ENCODE measurements at places on chromosomes 2 and 18.

DNA sequence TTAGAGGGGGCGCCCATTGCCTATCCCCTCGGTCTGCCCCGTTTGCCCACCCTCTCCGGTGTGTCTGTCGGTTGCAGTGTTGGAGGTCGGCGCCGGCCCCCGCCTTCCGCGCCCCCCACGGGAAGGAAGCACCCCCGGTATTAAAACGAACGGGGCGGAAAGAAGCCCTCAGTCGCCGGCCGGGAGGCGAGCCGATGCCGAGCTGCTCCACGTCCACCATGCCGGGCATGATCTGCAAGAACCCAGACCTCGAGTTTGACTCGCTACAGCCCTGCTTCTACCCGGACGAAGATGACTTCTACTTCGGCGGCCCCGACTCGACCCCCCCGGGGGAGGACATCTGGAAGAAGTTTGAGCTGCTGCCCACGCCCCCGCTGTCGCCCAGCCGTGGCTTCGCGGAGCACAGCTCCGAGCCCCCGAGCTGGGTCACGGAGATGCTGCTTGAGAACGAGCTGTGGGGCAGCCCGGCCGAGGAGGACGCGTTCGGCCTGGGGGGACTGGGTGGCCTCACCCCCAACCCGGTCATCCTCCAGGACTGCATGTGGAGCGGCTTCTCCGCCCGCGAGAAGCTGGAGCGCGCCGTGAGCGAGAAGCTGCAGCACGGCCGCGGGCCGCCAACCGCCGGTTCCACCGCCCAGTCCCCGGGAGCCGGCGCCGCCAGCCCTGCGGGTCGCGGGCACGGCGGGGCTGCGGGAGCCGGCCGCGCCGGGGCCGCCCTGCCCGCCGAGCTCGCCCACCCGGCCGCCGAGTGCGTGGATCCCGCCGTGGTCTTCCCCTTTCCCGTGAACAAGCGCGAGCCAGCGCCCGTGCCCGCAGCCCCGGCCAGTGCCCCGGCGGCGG is 1.7 kb downstream of the MYCN start:
- H3K4me3 ChIP-seq, result peak overlapping the region; percentile 29
- no peaks in the 10 kb centered on the region for H3K36me3 ChIP-seq
- DNase-seq, result no peak
- H3K27ac ChIP-seq, result no peak overlapping the region
- peaks cover 5% of the 10 kb centered on the region for H3K4me1 ChIP-seq

DNA sequence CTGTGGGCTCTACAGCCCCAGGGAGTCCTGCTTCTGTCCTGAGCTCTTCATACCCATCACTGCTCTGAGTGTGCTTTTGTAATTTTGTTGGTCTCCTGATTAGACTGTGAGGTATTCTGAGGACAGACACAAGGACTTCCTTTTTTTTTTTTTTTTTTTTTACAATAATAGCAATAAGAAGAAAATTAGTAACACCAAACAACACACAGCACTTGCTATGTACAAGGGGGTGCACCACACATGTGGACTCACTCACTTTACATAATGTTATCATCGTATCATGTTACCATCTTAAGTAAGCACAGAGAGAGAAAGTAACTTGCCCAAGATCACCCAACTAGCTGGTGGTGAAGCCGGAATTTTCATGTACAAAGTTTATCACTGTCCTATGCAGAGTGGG is 34.6 kb downstream of the MBP start:
- H3K27ac ChIP-seq, result no peak overlapping the region
- H3K27me3 ChIP-seq, result no peaks in the 10 kb centered on the region
- H3K36me3 ChIP-seq, result peaks cover 6% of the 10 kb centered on the region

GRCh38 chr2:216391401-216391800 is 19.1 kb upstream of the MARCHF4 start:
- peaks cover 8% of the 10 kb centered on the region for H3K4me1 ChIP-seq
- no peak overlapping the region for H3K4me3 ChIP-seq
- no peak overlapping the region for H3K27ac ChIP-seq

- no peak for DNase-seq
- H3K36me3 ChIP-seq, result peaks cover 2% of the 10 kb centered on the region
- H3K27me3 ChIP-seq, result peaks cover 3% of the 10 kb centered on the region
Measured at GRCh38 chr2:59223742-59224141, 982.6 kb upstream of the FANCL start.

DNA sequence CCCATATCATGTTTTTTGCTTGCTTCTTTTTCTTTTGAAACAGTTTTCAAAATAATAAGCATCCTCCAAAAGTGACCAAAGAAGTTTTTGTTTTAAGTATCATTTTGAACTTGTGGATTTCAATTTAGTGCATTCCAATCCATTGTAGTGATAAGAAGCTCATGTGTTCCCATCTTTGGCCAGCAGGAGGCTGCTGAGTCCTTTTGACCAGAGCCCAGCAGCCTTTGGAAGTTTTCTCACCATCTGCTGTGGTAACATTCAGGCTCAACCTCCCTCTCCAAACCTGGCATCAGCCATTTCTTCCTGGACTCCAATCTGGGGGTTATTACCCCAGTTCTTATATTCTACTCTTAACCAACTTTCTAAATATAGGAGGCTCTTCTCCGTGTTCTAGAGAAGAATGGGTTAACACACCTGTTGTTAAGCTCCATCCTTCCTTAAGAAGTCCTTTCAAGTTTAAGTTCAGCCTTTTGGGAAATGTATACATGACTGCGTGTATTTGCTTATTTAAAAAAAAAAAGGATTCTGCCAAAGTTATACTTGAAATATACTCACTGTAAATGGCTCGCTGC is 39.0 kb upstream of the MAL start:
- H3K27ac ChIP-seq, result no peak overlapping the region
- no peak for DNase-seq
- no peak overlapping the region for H3K4me3 ChIP-seq

DNA sequence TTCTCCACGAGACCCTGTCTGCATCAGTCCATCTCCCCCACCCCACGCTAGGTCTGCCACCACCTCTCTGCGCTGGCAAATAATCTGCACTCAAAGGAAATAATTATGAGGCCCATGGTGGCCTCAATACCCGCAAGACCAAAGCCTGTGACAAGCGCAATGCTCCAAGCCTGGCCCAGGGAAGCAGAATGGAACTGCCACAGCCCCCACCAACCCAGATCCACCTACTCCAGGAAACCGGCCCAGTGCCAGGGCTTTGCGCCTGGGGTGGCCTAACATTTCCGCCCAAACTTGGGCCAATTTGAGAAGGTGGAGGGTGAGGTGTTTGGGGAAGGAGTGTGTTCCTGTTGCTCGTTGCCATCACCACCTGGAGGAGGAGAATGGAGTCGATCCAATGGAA is 26.0 kb upstream of the ATOH8 start:
- H3K4me3 ChIP-seq, result no peak overlapping the region
- H3K27ac ChIP-seq, result no peak overlapping the region
- H3K4me1 ChIP-seq, result no peaks in the 10 kb centered on the region
- no peaks in the 10 kb centered on the region for H3K36me3 ChIP-seq

DNA sequence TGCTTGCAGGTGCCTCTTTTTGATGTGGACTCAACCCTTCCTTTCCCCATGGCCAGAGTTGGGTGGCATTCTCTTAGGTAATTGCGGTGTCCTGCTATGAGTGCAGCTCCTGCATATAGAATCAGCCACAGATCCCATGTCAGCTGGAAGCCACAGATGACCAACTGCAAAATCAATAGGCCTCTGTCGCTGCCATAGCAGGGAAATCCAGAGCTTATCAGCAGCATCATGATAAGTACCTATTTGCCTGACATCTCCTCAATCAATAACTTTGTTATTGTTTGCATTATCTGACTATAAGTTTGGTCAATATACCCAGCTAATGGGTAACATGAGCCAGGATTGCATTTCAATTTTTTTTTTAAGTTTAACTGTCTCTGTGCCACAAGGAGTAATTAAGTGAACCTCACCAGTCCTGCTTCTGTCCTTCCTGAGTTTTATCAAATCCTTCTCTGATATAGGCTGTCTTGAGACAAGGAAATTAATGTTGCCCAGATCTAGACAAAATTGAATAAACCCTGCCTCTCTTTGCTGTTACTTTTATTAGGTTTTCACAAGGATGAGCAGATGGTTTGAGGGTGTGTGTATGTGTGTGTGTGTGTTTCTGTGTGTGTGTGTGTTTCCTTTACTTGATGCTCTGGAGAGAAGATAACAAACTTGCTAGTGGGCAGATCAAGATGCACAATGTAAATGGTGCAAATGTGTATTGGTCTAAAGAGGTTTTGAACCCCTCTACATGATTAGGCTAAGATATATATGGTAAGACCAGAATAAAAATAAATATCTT is 59.6 kb upstream of the CREB1 start:
- DNase-seq, result no peak
- peaks cover 3% of the 10 kb centered on the region for H3K4me1 ChIP-seq
- H3K27ac ChIP-seq, result peak overlapping the region; percentile 5
- no peaks in the 10 kb centered on the region for H3K36me3 ChIP-seq
- no peak overlapping the region for H3K4me3 ChIP-seq
- no peaks in the 10 kb centered on the region for H3K27me3 ChIP-seq

GRCh38 chr18:48946329-48946835 is 4.4 kb downstream of the SMAD7 start:
- no peaks in the 10 kb centered on the region for H3K36me3 ChIP-seq
- no peak for DNase-seq
- no peaks in the 10 kb centered on the region for H3K27me3 ChIP-seq
- H3K4me1 ChIP-seq, result peaks cover 29% of the 10 kb centered on the region
- peak overlapping the region; percentile 90 for H3K27ac ChIP-seq

GRCh38 chr2:203694191-203694590 is 12.2 kb upstream of the CD28 start:
- H3K4me3 ChIP-seq, result no peak overlapping the region
- H3K36me3 ChIP-seq, result no peaks in the 10 kb centered on the region
- H3K27me3 ChIP-seq, result peaks cover 44% of the 10 kb centered on the region

DNA sequence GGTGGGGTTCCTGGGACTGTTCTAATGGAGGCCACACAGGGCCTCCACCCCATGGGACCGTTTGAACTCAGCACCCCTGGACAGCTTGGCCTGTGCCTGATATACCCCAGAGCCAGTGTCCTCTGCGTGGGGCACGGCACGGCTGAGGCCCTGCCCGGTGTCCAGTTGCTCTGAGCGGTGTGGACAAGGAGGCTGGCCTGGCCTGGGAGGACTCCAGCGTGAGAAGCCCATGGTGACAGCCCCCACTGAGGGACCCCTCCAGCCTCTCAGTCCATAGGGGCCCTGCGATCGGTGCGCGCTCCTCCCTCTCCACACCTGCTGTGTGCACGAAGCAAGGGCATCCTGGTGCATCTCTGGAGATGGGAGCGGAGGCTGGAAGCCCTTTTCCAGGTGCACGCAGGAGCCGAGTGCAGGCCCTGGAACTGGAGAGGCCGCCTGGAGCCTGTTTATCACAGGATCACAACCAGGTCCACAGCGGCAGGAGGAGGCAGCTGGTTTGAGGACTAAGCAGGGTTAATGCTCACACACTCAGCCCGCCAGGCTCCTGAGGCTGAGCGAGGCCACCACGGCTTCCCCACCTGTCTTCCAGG is 120.2 kb downstream of the PTGR3 start:
- H3K27ac ChIP-seq, result no peak overlapping the region
- no peaks in the 10 kb centered on the region for H3K27me3 ChIP-seq
- no peaks in the 10 kb centered on the region for H3K36me3 ChIP-seq
- no peak overlapping the region for H3K4me3 ChIP-seq
- H3K4me1 ChIP-seq, result no peaks in the 10 kb centered on the region

- peaks cover 8% of the 10 kb centered on the region for H3K27me3 ChIP-seq
- H3K4me1 ChIP-seq, result peaks cover 3% of the 10 kb centered on the region
- DNase-seq, result no peak
- no peak overlapping the region for H3K27ac ChIP-seq
- H3K4me3 ChIP-seq, result no peak overlapping the region
Measured at GRCh38 chr2:221374234-221374633, 197.9 kb downstream of the EPHA4 start.

DNA sequence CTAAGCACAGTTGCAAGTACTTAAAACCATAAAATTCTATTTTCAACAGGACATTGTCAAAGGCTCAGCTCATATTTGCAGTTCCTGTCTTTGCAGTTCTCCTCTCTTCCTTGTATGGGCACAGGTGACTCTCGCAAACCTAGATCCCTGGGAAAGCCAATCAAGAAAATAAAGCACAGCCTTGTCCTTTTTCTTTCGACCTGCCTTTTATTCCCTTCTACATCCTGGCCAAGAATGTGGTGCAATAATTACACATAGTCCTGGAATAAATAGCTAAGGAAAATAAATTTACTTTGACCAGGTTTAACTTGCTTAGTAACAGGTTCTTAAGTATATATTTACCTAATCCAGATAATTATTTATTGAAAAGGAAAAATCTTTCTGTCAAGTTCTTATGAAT is 20.2 kb downstream of the ATG16L1 start:
- no peak for DNase-seq
- no peaks in the 10 kb centered on the region for H3K27me3 ChIP-seq
- H3K27ac ChIP-seq, result no peak overlapping the region
- H3K4me3 ChIP-seq, result no peak overlapping the region

- H3K4me3 ChIP-seq, result no peak overlapping the region
- H3K36me3 ChIP-seq, result no peaks in the 10 kb centered on the region
- peak overlapping the region; percentile 35 for H3K27ac ChIP-seq
- peak; percentile 11 for DNase-seq
- peaks cover 10% of the 10 kb centered on the region for H3K27me3 ChIP-seq
Measured at GRCh38 chr2:240963868-240964703, 34.3 kb upstream of the SNED1 start.

GRCh38 chr18:73461780-73462059 is 593.9 kb upstream of the NETO1 start:
- no peak for DNase-seq
- H3K4me3 ChIP-seq, result no peak overlapping the region
- no peak overlapping the region for H3K27ac ChIP-seq
- H3K27me3 ChIP-seq, result no peaks in the 10 kb centered on the region
- no peaks in the 10 kb centered on the region for H3K4me1 ChIP-seq
- no peaks in the 10 kb centered on the region for H3K36me3 ChIP-seq

GRCh38 chr2:12929758-12930157 is 213.0 kb downstream of the TRIB2 start:
- H3K4me3 ChIP-seq, result no peak overlapping the region
- H3K36me3 ChIP-seq, result no peaks in the 10 kb centered on the region
- H3K27me3 ChIP-seq, result peaks cover 3% of the 10 kb centered on the region
- H3K4me1 ChIP-seq, result peaks cover 9% of the 10 kb centered on the region
- no peak for DNase-seq

DNA sequence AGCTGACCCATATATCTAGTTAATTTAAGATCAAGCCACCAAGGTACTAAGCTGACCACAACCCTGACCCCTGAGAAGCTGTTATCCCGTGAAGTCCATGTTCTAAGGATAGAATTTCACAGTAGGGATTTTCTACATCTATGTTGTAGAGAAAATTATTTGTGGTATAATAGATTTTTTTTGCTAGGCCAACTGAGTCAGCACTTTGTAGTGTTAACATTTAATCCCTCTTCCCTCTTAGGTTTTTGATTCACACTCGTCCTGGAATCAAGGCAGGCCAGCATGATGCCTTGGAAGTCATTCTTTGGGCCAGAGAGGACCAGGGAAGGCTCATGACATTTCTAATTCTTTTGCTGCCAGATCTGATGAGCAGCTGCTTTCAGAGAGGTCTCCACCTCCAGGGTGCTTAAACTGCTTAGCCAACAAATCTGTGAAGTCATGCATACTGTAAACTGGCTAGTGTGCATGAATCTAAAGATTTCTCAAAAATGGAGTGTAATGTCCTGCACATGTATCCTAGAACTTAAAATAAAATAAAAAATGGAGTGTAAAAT is 102.5 kb downstream of the RBM43 start:
- H3K27ac ChIP-seq, result no peak overlapping the region
- no peak for DNase-seq
- no peak overlapping the region for H3K4me3 ChIP-seq

All from memory B cell (primary cell).